Activated naive CD8-positive, alpha-beta T cell treated with anti-CD3 and anti-CD28 coated beads for 36 hours (primary cell): ENCODE measurements at places on chromosomes 7 and 10.
A peak's percentile ranks its signal among the peaks of the same experiment; 100 is the strongest.

DNA sequence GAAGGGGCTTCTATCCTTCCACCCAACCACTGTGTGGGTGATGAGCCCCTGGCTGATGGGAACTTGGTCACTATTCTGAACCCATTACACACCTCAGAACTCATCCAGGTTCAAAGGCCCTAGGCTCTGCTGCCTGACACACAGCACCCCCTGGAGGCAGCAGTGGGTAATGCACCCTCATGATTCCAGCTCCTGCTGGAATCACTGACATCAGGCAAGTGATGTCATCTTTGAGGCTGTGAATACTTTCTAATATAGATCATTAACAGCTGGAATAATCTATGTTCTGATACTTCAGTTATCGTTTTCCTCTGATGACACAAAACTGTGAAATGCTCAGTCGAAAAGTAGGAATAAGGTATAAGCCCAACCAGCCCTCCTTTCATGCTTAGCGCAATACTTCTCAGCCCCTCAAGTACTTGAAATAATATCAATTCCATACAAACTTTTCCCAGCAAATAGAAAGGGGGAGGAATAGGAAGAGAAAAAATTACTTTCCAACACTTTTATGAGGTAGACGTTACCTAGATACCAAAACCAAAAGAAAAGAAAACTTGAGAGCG is 7.5 kb upstream of the RBP3 start:
- no peaks in the 10 kb centered on the region for H3K4me1 ChIP-seq
- DNase-seq = peak; percentile 64
- no peak overlapping the region for H3K4me3 ChIP-seq

- H3K36me3 ChIP-seq = peaks cover 10% of the 10 kb centered on the region
- H3K4me1 ChIP-seq = peaks cover 77% of the 10 kb centered on the region
These were observed 69.0 kb downstream of the ADD3 start for GRCh38 chr10:110076559-110077318.

- no peak for DNase-seq
- no peak overlapping the region for H3K4me3 ChIP-seq
- H3K27me3 ChIP-seq = no peaks in the 10 kb centered on the region
- no peaks in the 10 kb centered on the region for H3K4me1 ChIP-seq
- no peaks in the 10 kb centered on the region for H3K36me3 ChIP-seq
These were observed 50.6 kb upstream of the DUSP5 start for GRCh38 chr10:110446954-110447608.

DNA sequence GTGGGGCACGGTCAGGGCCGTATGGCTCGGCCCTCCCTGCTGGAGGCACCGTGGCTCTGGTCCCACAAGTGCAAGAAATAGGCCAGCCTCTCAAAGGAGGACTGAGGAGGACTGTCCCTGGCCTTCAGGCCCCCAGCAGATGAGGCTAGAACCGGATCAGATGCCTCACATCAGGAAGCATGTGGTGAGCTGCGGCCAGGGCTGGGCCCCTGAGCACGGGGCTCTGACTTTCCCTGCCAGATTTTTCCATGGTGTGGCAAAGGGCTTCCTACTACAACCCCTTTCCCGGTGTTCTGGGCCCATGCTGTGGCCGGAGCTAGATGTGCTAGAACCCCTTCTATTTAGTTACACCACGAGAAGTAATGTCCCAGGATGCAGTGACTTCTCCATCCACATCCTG is 100.4 kb downstream of the TCERG1L start:
- no peak overlapping the region for H3K27ac ChIP-seq
- H3K36me3 ChIP-seq = no peaks in the 10 kb centered on the region
- DNase-seq = no peak
- no peaks in the 10 kb centered on the region for H3K4me1 ChIP-seq
- H3K27me3 ChIP-seq = no peaks in the 10 kb centered on the region

- no peaks in the 10 kb centered on the region for H3K27me3 ChIP-seq
- H3K4me1 ChIP-seq = peaks cover 67% of the 10 kb centered on the region
- peak overlapping the region; percentile 42 for H3K4me3 ChIP-seq
These were observed 73.9 kb downstream of the KAT6B start for GRCh38 chr10:74900297-74900696.

DNA sequence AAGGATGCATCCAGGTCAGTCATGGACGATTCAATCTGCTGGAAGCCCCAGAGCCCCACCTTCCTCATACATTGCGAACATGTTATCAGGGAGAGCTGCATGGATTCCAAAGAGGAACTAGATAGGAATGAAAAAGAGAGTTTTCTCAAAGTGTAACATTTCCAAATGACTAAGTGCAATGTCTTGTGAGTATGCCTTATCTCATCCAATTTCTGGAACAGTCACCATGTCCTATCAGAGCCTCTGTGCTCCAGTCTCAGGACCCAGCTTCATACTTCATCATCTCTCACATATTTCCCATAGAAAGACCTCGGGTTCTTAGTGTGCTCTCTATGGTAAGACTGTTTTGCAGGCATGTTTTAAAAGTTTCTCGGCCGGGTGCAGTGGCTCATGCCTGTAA is 26.8 kb downstream of the ZC3HC1 start:
- H3K4me1 ChIP-seq = no peaks in the 10 kb centered on the region
- peaks cover 22% of the 10 kb centered on the region for H3K36me3 ChIP-seq
- DNase-seq = no peak
- no peak overlapping the region for H3K4me3 ChIP-seq
- no peak overlapping the region for H3K27ac ChIP-seq

GRCh38 chr7:1238450-1238882 is 5.8 kb downstream of the UNCX start:
- H3K27ac ChIP-seq = no peak overlapping the region
- peaks cover 78% of the 10 kb centered on the region for H3K27me3 ChIP-seq
- no peak overlapping the region for H3K4me3 ChIP-seq
- H3K4me1 ChIP-seq = peaks cover 15% of the 10 kb centered on the region

- H3K27me3 ChIP-seq = no peaks in the 10 kb centered on the region
- peak overlapping the region; percentile 83 for H3K27ac ChIP-seq
- H3K4me3 ChIP-seq = peak overlapping the region; percentile 38
- no peak for DNase-seq
- peaks cover 71% of the 10 kb centered on the region for H3K4me1 ChIP-seq
These were observed 73.0 kb upstream of the SFMBT2 start for GRCh38 chr10:7483848-7484247.

- DNase-seq = no peak
- H3K36me3 ChIP-seq = no peaks in the 10 kb centered on the region
- no peak overlapping the region for H3K4me3 ChIP-seq
- no peak overlapping the region for H3K27ac ChIP-seq
These were observed 176.4 kb upstream of the HPS1 start for GRCh38 chr10:98623176-98623575.
